ENCODE measurements at places on chromosomes 7 and 10.

- no peak for DNase-seq
Observed at GRCh38 chr10:14781763-14782162, 7.1 kb upstream of the FAM107B start.

GRCh38 chr7:7761340-7761973, 43.0 kb upstream of the RPA3 start:
- no peak for DNase-seq

GRCh38 chr7:120927454-120928103, 23.0 kb upstream of the ING3 start:
- no peak for DNase-seq

DNA sequence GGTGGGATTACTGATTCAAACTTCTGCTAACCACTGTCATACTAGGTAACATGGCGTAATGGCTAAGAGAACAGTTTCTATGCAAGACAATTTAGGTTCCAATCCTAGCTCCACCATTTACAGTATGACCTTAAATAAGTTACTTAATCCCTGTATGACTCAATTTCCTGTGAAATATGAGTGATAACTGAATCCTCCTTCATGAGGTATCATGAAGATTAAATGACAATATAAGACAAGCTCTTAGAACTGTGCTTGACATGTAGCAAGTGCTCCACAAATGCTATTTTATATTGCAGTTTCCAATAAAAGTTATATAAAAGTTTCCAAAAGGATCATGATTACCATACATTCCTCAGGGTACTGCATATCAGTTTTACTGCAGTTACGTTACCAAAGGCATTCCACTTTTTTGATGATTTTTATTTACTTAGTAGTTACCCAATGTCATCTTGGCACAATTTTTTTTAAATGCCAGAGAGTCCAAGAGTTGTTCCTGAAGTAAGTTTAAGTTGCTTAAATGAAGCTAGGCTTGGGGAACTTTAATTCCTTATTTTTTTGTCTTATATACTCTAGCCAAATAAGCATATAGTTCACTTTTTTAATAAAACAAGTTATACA, 7.1 kb downstream of the DOCK4 start:
- no peak for DNase-seq

GRCh38 chr7:66013938-66014337, 31.9 kb upstream of the GUSB start:
- DNase-seq: no peak

- no peak for DNase-seq
Observed at GRCh38 chr10:49598164-49598856, 11.8 kb upstream of the SLC18A3 start.
